ENCODE measurements at places on chromosomes 1 and 21.

DNA sequence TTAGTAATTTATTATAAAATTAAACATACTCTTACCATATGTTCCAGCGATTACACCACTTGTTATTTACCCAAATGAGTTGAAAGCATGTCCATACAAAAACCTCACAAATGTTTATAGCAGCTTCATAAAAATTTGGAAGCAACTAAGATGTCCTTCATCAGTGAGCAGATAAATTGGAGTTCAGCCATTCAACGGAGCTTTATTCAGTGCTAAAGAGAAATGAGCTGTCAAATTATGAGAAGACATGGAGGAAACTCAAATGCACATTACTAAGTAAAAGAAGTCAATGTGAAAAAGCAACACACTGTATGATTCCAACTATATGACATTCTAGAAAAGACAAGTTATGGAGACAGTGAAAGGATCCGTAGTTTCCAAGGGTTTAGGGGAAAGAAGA lies 606.7 kb upstream of the TMPRSS15 start:
- no peak for DNase-seq

- peak; percentile 90 for DNase-seq
Measured at GRCh38 chr1:145892486-145893087, 6.9 kb upstream of the ANKRD35 start.

DNA sequence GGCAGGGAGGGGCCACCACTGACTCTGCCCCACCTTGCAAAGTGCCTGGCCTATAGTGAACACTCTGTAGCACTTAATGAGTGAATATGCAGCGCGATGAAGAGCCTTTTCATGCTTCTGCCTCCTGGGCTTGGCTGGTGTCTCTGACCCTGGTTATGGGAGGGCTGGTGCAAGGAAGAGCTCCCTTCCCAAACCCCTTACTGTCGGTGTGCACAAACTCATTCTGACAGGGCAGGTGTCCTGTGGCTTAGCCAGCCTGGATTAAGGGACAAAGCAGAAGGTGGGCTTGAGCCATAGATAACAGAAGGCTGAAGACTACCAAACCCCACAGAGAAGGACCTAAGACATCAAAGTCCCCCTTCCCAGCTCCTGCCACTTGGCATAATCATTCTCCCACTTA lies 2.0 kb upstream of the NCMAP start:
- no peak for DNase-seq

DNA sequence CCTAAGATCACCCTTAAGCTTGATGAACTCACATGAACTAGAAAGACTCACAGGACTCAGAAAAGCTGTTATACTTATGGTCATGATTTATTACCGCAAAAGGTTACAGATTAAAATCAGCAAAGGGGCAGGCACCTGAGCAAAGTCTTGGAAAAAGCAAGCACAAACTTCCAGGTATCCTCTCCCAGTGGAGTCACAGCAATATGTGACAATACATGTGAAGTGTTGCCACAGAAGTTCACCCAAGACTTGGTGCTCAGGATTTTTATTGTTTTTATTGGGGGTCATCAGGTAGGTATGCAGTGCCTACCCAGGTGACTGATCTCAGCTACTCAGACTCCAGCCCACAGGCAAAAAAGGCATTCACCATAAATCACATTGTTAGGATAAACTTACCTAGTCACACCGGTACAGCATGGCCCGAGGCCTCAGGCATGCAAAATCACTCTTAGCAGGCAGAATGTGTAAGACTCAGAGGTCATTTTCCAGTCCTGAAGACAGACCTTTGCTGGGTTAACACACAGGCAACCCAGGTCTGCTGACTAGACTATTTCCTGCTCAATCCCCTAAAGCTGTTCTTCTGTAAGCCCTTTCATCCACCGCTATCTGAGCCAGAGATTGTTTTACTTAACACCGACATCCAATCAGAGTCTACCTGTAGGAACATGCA lies 55.6 kb downstream of the SSX2IP start:
- no peak for DNase-seq

- peak; percentile 51 for DNase-seq
Measured at GRCh38 chr21:32994305-32994704, 31.4 kb upstream of the OLIG2 start.

DNA sequence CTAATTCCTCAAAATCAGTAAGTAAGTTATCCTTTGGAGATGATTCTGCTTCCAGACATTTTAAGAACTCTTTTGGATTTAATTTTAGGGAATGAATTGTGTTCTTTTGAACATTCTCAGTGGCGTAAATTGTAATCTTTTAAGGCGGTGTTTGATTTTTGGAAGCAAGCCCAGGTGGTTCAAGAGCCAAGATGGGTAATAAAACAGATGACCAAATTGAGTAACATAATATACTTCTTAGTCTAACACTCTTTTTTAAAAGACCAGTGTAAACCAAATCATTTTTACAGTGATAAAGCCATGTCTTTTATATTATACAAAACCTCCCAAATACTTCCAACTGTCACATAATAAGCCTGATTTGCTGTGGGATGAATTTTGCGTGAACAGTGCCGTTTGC lies 133.8 kb downstream of the LRRC40 start:
- DNase-seq, result no peak

DNA sequence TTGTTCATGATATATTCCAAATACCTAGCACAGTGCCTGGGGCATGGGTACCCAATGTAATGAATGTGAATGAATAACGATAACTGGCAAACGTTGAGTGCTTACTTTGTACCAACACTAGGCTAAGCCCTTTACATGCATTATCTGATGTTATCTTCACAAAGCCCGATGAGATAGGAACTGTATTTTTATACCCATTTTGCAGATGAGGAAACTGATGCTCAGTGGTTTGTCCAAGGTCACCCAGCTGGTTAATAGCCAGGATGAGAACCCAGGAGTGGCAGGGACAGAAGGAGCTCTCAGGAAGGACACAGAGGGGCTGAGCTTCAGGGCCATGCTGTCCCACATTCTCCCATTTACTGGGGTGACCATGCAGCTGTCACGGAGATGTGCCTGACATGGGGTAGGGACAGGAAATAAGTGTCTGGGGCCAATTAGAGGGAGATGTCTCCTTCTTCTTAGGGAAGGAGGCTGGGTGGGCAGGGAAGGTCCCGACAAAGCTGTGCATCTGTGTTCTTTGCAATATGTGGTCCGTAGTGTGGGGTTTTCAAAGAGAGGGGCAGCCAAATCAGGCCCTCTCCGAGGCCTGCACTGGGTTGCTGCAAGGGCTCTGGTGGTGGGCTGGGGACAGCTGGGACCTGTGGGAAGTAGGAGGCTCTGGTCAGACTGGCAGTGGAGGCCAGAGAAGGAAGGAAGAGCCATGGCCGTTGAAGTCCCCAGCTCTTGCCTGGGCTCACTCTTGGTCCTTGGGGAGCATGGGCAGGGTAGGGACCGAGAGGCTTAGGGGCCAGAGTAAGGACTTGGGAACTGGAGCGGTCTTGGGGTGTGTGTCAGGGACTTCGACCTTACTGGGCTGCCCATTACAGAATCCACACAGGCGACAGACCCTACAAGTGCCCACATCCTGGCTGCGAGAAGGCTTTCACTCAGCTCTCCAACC lies 26.6 kb downstream of the A3GALT2 start:
- no peak for DNase-seq

DNA sequence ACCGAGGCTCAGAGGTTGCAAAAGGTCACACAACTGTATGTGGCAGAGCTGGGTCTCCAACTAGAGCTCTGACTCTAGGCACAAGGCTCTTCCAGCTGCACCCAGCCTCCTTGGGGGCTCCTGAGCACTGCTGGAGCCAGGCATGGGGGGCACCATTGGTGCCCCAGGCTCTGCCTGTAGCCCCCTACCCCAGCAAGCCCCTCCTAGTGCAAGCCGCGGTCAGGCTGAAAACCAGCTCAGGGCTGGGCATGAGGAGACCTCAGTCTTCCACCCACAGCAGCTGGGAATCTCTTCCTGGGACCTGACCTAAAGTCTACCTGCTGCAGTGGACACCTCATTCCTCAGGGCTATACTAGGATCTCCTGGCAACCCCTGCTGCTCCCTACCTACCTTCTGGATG lies 14.6 kb downstream of the TNNT2 start:
- DNase-seq, result no peak

DNA sequence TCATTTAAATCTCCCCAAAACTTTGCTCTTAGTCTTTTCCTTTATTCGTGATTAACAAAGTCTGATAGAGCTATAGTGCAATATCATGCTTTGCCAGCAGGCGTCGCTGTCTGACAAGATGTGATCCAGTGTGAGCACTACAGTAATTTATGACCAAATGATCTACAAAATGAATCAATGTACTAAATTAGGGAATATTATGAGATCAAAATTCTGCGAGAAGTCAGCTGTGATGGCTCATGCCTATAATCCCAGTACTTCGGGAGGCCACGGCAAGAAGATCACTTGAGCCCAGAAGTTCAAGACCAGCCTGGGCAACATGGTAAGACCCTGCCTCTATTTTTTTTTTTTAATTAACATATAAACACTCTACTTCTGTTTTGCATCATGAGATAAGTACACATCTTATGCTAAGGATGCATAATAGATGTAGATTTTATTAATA lies 3.6 kb upstream of the SPSB1 start:
- DNase-seq, result peak; percentile 82
